Midbrain (tissue), 1 donor: ENCODE measurements at places on chromosomes 6 and 20.

- DNase-seq = peak; percentile 13
Measured at GRCh38 chr6:84774157-84774984, 10.0 kb upstream of the TBX18 start.

- no peak for DNase-seq
Measured at GRCh38 chr20:23379772-23380171, 17.8 kb downstream of the GZF1 start.

GRCh38 chr6:124768224-124768623 lies 194.0 kb upstream of the RNF217 start:
- no peak for DNase-seq

DNA sequence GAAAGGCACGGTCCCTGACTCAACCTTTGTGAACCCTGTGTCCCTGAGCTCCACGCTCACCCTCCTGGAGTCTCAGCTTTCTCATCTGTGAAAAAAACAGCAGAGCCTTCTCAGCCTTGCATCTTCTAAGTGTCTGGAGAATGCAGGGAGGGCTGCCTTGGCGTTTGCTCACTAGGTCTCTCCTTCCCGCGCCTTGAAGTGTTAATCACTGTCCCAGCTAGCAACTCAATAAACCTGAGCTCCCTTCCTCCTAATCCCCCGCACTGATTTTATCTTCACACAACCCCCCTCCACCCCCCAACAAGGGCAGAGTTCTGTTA lies 34.9 kb upstream of the FOXC1 start:
- no peak for DNase-seq

GRCh38 chr20:9993137-9993536 lies 41.6 kb upstream of the ANKEF1 start:
- no peak for DNase-seq

DNA sequence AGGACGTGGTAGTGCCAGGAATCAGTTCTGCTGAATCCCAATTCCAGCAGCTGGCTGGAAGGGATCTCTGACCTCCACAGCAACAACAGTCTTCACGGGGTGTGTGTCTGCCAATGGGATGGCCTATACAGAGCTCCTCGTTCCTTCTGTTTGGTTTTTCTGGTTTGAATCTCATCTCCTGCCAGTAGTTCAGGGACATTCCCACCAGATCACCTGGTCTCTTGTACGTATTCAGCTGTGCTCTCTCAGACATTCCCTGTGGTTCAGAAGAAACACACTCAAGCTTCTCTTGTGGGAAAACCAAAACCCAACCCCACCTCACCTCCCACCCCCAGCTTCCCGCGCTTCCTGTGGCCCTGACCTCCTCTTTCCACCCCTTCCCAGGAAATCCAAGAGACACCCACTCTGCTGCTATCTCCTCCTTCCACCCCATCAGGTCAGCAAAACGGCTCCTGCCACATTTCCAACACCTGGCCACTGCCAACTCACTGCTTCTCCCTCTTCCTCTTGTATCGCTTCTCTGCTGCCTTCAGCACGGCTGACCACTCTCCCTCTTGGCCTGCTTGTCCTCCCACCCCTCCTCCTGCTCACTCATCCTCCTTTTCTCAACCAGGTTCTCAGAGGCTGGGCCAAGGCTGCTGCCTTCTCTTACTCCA lies 63.3 kb upstream of the PTGIS start:
- no peak for DNase-seq

GRCh38 chr6:159945801-159946392 lies 23.0 kb upstream of the IGF2R start:
- DNase-seq = no peak

DNA sequence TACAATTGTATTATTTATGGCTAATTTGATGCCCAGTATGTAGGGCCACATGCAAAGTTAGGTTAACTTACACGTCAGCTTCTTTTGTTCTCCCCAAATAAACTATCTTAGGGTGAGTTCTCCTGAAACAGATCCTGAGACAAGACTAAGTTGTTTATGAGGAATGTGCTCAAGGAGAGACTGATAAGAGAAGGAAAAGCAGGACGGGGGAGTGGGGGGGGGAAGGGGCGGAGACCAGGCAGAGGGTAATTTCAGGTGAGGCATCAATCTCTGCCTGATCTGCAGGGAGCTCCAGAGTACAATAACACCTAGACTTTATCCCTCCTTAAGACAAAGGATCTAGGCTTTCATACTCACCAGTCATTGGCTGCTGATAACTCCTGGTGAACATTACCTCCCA lies 220.6 kb upstream of the BTBD3 start:
- no peak for DNase-seq

DNA sequence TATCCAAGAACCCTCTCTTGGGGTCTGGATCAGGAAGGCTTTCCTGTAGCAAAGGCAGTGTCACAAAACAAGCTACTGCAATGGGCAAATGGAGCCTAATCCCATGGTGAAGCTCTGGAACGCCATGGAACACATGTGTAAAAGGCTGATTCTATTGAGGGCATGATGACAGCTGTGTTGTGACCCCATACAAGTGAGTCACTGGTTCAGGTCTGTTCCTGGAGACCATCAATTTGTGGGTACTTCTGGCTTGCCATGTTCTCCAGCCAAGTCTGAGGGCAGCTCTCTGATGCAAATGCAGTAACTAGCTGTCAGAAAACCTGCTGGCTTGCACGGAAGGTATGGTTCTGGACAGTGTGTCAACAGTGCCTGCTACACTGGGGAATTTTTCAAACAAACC lies 33.3 kb upstream of the ECHDC1 start:
- DNase-seq = no peak

- DNase-seq = no peak
Measured at GRCh38 chr6:5361396-5361795, 100.1 kb downstream of the FARS2 start.

DNA sequence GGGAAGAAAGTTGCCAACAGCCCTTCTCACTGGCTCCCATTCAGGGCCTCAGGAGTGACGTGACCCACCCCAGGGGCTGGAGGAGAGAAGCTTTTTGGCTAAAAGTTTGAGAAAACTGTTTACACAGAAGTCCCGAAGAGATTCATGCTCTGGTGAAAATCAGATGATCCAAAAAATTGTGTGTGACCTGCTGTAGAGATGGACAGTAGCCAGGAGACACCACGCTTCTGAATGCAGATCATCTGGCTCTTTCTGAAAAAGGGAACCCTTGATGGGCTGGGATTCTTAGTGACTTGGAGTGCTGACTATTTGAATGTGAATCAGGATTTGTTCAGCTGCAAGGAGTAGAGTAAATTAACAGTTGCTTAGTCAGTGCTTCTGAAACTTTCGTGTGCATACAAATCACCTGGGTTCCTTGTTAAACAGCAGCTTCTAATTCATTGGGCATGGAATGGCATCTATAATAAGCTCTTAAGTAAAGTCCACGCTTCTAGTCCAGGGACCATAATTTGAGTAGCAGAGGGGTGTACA lies 265.1 kb downstream of the PREX1 start:
- DNase-seq = no peak

DNA sequence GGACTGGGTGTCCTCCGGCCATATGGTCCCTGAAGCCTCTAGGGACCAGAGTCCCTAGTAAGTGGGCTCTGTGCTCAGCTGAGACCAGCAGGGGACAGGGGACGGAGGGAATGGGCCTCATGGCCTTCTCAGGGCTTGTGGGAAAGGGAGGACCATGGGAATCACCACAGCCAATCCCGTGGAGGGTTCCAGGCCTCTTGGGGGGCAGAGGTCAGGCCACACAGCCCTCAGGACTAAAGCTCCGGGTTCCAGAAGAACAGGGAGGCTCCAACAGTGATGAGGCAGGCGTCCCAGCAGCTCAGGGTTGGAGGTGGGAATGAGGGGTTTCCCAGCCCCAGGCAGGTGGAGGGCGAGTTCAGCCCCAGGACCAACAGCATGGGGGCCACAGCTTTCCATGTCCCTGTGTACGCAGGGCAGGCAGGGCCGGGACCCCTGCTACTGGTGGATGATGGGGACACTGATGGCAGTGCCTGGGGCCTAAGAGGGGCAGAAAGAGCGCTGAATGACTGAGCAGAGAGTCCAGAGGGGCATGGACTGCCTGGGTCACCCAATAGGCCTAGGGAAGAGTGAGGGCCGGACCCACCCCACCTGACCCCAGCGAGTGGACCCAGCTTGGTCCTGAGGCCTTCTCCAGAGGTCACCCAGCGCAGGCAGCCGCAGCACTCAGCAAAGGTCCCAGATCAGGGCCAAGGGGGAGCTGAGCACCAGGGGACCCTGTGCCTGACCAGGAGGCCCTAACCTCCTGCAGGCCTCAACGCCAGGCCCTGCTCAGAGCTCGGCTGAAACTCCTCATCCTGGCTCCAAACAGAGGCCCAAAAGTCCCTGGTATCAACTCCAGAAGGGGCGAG lies 8.8 kb downstream of the MYL9 start:
- DNase-seq = no peak

DNA sequence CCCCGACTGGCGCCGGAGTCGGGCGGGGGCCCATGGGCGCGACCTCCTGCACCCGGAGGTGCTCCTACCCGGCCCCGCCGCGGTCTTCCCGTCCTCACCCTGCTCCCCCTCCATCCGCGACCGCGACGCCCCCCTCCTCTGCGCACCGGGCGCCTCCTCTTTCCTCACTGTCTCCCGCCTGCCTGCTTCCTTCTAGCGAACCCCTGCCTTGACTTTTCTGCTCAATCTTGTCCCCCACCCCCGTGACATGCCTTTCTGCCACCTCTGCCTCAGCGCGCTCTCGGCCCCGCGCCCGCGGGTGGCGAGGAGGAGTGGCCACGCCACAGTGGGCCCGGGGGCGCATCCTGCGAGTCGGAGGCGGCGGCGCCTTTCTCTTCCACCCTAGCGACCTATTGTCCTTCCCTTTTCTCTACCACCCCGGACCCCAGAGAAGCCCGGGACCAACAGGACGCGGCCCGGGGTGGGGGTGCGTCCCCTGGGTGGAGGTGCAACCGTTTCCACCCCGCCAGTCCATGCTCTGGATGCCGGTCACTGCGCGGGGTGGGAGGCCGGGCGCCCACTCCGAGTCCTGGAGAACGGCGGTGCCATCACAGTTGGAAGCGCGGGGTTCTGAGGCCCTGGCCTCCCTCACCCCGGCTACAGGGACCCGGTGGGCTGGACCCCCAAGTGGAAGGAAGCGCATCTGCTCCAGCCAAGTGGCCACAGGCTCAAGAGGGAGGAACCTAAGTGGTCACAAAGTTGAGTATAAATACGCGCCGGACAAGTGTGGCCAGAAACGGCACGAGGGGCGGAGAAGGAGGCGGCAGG lies 2.0 kb downstream of the PDE10A start:
- DNase-seq = no peak

GRCh38 chr6:100467129-100468015 lies 2.7 kb upstream of the SIM1 start:
- DNase-seq = no peak

- no peak for DNase-seq
Measured at GRCh38 chr6:136739501-136739900, 52.8 kb downstream of the MAP3K5 start.

DNA sequence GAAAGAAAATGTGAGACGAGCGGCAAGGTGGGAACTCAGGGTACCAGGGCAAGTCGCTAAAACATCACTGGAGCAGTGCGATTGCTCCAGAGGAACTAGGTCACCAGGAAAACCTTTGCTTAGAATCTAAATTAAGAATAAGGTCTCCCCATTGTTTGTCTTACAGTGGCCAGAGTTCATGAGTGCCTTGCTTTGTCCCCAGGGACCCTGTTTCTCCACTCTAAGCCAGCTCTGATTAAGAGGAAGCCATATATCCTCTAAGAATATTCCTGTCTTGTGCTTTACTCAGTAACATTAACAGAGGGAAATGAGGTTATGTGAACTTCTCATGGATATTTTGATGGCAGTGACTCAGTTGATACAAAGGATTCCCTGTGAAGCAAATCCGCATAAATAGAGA lies 305.8 kb downstream of the CD83 start:
- DNase-seq = no peak

- DNase-seq = peak; percentile 43
Measured at GRCh38 chr6:7201732-7202541, 94.2 kb downstream of the RREB1 start.

GRCh38 chr6:88989215-88989614 lies 25.8 kb upstream of the RNGTT start:
- DNase-seq = peak; percentile 13

DNA sequence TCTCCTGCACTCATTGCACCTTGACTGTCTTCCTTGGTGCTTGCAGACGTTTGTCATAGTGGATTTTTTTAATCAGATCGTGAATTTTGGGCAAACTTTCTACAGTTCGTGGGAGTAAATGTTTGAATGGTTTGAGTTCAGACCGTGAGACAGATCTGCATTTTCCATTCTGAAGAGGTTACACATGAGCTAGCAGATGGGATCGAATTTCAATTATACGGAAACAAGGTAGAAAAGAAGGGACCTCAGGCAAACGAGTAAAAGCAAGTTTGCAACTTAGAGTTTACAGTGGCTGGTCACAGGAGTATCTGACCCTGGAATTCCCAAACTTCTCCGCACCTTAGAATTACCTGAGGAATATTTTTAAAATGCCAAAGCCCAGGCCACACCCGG lies 17.2 kb upstream of the NCR2 start:
- no peak for DNase-seq

GRCh38 chr20:54284928-54285704 lies 77.2 kb downstream of the PFDN4 start:
- DNase-seq = no peak

DNA sequence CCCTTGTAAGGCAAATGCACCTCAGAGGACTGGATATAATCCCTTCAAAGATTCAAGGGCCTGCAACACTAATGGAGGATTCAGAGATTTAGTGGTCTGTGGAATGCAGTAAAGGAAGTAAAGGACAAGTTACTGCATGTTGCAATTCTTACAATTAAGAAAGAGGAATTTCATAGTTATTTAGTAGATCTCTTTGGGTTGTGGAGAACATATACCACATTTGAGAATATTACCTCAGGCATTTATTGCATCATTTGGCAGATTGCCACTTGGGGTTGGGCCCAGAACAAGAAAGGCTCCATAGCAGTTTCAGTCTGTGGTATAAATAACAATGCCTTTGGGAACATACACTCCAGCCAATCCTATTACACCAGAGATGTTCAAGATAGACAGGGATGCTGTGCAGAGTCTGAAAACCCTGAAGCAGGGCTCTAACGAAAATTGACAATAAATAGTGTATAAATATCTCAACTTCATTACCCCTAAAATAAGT lies 20.9 kb upstream of the EPM2A start:
- DNase-seq = no peak

DNA sequence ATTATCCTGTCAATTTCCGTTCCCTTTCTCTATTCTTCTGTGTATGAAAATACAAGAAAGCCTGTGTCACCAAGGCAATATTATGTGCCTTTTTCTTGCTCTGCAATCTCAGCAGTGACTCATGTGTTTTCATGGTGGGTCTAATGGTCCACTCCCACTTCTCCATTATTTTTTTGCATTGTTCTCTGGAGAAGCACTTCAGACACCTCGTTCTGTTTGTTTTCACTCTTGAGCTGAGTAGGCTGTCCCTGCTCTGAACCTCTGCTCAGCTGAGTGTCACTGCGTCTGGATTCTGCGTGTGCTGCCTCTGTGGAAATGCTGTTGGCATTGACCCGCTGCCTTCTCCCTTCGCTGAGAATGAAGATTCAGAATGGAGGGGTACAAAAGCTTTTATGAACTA lies 230.6 kb downstream of the TMEM242 start:
- DNase-seq = no peak

DNA sequence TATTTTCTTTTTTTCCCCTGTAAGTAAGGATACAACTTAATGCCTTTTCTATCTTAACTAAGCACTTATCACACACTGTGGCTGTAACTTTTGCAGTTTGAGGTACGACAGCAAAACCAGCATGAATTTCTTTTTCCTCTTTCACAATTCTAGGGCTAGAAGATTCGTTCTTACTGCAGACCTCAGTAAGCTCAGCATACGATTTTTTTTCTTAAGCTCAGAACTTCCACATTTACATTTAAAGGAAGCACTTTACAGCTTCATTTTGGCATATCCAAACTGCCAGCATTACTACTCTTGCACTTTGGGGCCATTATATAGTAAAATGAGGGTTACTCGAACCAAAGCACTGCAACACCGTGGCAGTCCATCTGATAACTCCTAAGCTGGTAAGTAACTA lies 889 bp upstream of the CHMP4B start:
- no peak for DNase-seq
